MV-4-11 (cell line): ENCODE measurements at places on chromosomes 16 and 17.

GRCh38 chr16:67869653-67870052 lies 3.2 kb upstream of the EDC4 start:
- no peak for DNase-seq

DNA sequence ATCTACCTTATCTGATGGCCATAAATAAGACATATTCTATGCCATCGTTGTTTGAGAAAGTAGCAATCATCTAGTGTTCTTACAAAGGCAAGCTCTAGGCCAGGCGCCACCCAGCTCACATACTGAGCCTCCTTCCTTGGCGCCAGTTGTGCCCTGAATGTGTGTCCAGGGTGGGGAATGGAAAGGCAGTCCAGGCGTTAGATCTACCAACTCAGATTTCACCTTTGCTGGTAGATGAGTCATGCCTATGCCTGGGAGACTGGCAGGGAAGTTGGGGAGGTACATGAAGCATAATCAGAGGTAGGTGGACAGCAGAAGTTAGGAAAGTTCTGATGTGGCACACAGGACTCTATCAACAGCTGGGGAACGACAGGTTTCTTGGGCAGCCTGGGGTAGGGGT lies 23.6 kb downstream of the SDR42E1 start:
- no peak for DNase-seq

GRCh38 chr17:69450918-69451317 lies 36.4 kb downstream of the MAP2K6 start:
- no peak for DNase-seq

GRCh38 chr17:81481073-81481799 lies 31.4 kb downstream of the ACTG1 start:
- DNase-seq: peak; percentile 59

DNA sequence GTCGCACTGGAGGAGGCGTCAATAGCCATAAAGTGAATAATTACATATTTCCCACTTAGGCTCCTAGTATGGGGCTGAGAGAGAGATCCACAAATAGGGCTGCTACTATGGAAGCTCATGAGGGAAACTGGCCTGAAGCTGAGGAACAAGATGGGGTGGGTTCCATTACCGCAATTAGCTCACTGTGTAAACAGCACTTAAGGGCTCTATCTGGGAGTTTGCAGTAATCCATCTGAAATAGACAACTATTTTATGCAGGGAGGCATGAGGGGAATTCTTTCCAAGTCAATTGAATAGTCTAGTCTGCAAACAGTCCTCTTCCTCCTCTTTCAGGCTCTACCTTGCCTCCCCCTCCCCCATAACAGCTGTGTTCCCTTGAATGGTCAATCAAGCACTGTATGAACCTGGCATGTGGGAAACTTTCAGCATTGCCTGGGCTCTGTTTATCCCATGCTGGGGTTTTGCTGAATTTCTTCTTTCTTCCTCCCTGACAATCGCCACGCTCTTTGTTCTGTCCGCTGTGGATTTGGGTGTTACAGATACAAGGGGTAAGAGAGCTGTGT lies 56.1 kb upstream of the MAF start:
- no peak for DNase-seq

DNA sequence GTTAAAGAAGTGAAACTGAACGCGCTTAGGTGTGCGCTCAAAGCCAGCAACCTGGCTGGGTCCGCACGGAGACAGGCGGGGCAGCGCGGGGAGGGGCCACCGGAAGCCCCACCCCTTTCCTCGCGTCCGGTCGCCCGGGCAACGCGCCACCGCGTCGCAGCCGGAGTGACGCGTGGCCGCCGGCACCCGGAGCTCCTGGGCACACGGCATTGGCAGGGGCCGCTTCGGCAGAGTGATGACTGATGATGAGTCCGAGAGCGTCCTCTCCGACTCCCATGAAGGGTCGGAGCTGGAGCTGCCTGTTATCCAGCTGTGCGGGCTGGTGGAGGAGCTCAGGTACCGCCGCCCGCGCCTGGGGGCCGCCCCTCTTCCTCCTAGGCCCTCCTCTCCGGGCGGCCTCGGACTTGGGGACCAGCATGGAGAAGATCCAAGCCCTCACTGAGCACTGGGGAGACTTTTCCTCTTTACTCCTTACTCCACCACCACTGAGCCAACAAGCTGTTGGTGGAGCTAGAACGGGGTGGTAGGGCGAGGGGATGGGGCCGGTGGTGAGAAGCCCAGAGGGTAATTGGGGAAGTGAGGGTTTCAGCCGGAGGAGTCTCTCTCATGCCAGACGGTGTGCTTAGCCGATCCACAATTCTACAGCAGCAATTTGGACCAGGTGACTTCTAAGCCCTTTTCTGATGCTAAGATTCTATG lies 44.9 kb downstream of the PRSS54 start:
- DNase-seq: peak; percentile 26

GRCh38 chr17:74015990-74016389 lies 187.5 kb upstream of the RPL38 start:
- DNase-seq: no peak

DNA sequence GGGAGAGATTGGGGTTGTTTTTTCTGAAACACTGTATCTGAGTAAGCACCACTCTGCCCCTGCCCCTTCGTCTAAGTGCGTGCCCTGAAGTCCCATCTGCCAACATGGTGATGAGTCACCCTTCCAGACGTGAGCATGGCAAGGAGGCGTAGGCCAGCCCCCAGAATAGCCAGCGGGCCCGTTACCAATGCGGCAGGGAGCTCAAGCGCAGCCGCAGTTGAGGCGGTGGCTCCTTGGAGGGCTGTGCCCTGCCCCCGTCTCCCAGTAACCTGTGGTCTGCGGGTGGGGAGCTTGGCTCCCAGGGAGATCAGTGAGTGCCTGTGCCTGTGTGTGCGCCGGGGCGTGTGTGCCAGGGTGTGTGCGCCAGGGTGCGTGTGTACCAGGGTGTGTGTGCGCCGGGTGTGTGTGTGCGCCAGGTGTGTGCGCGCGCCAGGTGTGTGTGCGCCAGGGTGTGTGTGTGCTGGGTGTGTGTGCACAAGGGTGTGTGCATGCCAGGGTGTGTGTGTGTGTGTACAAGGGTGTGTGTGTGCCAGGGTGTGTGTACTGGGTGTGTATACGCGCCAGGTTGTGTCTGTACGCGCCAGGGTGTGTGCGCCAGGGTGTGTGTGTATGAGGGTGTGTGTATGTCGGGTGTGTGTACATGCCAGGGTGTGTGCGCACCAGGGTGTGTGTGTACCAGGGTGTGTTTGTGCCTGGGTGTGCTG lies 98.6 kb upstream of the CHMP6 start:
- peak; percentile 81 for DNase-seq

GRCh38 chr17:2195729-2196128 lies 107.9 kb downstream of the SMG6 start:
- no peak for DNase-seq

- no peak for DNase-seq
Measured at GRCh38 chr17:17886226-17886625, 49.4 kb upstream of the SREBF1 start.

- no peak for DNase-seq
Measured at GRCh38 chr17:40095351-40095943, 4.9 kb downstream of the NR1D1 start.

DNA sequence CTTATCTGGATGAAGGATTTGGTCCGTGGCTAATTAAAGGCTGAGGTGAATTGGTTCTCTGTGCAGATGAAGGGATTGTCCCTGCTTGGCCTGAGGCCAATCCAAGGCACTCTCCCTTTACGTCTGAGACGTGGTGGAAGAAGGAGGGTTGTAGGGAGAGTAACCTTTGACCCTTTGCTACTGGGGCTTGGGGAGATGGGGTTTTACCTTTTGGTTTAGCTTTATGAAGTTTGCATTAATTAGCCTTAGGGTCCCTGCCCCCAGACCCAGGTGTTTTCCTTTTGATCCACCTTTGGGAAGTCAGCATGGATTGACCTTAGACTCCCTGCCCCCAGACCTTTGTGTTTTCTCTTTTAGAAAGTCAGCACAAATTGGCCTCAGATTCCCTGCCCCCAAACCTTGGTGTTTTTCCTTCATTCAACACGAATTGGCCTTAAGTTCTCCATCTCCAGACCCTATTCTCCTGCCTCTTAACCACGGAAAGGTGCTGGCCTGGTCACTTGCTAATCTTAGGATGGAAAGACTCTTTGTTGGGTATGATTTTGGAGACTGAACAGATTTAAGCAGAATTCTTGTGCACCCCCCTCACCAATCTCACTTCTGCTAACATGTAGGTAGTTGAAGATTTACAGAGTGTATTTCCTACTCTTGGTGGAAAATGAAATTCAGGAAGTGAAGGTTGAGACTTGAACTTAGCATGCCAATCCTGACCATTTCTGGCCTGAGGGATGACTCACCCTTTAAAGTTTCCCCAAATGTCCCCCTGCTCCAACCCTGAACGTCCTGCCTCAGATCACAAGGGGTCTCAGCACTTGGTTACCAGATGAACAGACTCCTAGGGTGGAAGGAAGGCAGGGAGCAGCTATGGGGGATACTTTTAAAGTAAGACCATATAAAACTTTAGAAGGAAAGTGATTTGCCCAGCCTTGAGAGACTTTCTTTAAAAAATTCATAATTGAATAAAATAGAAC lies 23.1 kb upstream of the MMD start:
- peak; percentile 78 for DNase-seq

DNA sequence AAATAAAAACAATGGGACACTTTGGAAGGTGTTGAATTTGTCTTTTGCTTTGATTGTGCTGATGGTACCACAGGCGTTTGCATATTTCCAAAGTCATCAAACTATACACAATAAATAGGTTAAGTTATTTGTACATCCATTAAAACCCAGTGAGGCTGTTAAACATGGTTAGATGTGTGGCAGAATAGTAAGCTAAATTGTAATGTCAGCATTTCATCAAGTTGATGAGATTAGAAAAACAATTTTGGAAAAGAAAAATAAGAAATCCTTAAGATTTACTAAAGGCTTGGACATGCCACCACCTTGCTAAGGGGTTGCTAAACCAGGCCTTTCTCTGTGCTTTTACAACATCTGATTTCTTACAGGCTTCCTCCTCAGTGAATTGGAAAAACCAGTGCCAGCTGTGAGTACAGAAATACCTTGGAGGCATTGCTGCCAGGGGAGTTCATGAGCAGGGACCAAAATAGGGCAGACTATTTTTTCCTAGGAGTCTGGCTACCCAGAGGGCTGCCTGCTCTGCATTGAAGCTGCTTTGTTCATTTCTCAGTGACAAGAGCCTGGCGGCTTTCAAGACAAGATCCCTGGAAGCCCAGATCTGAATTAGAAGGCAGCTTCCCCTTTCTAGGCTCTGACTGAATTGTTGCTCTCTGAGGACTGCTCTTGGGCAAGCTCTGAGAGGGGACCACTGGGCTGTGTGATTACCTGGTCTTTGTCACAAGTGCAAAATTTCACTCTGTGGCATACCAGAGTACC lies 43.4 kb upstream of the CA10 start:
- DNase-seq: no peak

GRCh38 chr17:15409721-15410250 lies 57.6 kb downstream of the CDRT4 start:
- no peak for DNase-seq

GRCh38 chr16:4347010-4347409 lies 4.1 kb downstream of the PAM16 start:
- DNase-seq: peak; percentile 88

DNA sequence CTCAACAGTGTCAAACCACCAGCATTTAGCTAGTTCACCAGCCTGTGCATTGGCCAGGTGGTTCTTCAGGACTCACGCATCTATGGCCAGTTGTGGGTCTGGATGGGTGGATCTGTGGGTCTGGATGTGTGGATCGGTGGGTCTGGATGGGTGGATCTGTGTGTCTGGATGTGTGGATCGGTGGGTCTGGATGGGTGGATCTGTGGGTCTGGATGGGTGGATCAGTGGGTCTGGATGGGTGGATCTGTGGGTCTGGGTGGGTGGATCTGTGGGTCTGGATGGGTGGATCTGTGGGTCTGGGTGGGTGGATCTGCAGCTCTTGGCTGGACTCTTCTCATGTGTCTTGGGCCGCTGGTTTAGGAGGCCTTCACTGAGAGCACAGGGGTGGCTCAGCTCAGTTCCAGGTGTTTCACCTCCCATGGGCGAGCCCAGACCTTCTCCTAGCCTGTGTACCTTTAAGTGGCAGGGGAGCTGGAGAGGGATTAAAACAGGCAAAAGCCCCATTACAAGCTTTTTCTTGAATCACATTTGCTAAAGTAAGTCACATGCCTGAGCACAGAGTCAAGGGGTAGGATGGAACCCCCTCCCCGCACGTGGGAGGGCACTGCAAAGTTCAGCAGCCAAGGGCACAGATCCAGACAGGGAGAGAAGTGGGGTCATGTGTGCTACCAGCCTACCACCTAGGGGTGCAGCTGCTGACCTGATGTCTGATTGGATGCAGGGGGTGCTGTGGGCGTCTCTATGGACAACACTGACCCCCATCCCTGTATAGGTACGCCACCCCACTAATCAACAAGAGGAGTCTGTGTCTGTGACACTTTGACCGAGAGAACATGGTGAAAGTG lies 3.4 kb upstream of the NUBP1 start:
- no peak for DNase-seq

GRCh38 chr16:66274335-66275110 lies 92.0 kb upstream of the CDH5 start:
- peak; percentile 72 for DNase-seq

DNA sequence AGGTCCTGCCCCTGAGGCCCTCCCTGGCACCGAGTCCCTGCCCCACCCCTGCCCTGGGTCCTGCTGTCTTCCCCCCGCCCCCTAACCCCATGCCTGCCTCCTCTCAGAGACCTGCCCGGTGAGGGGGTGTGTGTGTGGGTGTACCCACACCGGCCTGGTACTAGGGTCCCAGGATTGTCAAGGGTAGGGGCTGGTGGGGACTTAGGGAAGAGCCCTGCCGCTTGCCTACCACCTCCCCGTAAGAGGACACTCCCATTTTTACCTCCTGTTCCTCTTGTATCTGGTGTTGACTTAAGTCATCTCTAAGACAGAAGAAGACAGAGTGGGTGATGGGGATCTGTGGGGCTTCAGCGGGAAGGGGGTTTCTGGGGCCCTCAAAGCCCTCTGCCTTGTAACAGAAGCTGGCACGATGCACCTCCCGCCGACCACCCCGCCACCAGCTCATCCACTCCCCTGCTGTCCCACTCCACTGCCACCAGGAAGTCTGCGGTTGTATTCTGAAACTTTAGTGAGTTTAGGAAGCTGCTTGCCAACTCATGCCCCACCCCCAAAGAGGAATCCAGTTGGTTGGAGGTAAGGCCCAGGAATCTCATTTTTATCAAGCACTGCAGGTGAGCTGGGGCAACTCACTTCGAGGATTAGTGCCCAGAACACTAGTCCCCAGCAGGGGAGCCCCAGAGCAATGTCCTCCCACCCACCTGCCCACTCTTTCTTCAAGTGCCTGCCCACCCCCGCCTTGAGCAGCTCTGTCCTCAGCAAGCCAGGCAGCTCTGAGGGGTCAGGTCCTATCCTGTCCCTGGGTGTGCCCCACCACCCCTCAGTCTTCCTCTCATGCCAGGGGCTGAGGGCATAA lies 5.6 kb downstream of the SPATA32 start:
- peak; percentile 18 for DNase-seq

DNA sequence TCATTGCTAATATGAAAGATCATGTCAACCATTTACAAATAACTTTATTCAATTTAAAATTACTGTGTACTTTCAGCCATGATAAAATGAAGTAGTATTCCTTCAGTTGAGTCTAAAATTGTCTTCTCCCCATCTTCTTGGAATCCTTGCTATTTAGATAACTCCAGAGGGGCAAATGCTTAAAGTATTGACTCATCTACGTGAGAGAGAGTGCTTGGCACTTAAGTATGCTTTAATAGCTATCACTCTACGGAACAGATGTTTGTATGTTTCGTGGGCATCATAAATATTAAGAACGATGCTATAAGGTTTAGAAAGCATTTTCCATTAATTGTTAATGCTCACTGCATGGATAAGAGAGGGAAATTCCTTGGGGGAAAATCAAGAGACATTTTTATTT lies 69.3 kb upstream of the MED13 start:
- no peak for DNase-seq
